AG20443 (cell line): ENCODE measurements at places on chromosomes 5 and 9.
A peak's percentile ranks its signal among the peaks of the same experiment; 100 is the strongest.

DNA sequence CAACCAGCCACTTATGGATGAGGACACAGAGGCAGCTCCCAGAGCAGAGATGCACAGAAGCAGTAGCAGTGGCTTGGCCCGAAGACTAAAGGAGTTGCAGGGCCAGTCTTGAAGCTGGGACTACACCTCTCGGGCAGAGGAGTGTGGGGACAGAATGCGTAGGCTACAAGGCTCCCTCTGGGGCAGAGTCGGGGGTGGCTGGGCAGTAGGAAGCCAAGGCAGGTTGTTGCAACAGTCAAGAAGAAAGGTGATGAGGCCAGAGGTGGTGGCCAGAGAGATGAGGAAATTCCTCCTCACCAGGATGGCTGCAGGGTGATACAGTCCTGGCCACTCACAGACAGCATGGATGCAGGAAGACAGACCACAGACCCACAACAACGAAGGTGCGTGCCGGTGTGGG is 4.9 kb upstream of the N4BP3 start:
- DNase-seq, result no peak

GRCh38 chr9:7377489-7377888 is 422.1 kb downstream of the DMAC1 start:
- no peak for DNase-seq

DNA sequence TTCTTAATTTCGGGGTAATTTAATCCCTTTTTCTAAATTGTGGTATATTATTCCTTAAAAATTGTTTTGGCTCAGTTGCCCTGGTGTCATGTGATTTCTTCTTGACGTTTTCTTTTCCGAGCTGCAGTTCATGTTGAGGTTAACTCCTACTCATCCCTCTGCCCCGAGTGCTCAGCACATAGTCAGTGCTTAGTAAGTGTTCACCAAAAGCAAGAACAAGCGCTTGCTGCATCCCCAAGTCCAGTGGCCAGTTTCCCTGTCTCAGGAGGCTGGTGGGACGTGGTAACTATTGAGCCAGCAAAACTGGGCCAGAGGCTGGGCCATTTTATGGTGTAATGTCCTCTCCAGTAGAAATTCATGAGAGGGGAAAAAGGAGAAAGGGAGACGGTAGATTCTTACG is 23.3 kb downstream of the TRIO start:
- DNase-seq, result no peak

DNA sequence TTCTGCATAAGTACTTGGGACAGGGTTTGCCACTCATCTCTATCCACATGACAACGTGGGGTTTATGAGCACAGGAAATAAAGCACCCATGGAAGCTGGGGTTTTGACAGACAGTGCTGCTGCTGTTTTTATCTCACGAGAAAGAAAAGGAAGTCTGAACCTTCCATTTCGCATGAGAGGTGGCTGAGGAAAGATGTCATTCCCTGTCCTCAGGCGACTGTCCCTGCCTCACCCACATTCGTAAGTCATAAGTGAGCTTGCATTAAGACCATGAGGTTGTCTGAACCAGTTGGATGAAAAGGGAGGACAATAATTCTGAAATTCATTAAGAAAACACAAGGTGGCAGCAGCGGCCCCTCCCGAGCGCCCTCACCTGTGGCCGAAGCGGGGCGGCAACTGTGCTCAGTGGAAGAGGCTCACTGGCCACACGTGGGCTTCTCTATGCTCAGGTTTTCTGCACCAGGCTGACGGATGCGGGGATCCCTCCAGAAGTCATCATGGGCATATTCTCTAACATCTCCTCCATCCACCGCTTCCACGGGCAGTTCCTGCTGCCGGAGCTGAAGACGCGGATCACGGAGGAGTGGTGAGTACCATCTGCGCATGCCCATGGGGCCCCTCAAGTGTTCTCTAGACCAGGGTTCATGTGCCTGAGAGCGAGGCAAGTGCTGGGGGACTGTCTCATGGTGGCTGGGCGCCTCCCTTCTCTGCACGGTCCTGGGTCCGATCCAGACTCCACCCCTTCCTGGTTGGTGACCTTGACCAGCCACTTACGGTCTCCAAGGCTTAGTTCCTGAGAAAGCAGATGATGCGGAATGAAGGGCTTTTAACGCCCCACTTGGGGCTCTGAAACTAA is 54.7 kb upstream of the SUSD3 start:
- DNase-seq, result peak; percentile 73

- no peak for DNase-seq
Measured at GRCh38 chr5:178313316-178313715, 80.7 kb upstream of the PHYKPL start.

GRCh38 chr9:6184749-6185645 is 30.6 kb upstream of the IL33 start:
- DNase-seq, result peak; percentile 62

GRCh38 chr5:64149268-64149667 is 16.4 kb upstream of the RNF180 start:
- no peak for DNase-seq

GRCh38 chr5:164175083-164175482 is 669.7 kb downstream of the MAT2B start:
- DNase-seq, result no peak

- DNase-seq, result no peak
Measured at GRCh38 chr5:135051399-135051798, 17.4 kb upstream of the PITX1 start.

DNA sequence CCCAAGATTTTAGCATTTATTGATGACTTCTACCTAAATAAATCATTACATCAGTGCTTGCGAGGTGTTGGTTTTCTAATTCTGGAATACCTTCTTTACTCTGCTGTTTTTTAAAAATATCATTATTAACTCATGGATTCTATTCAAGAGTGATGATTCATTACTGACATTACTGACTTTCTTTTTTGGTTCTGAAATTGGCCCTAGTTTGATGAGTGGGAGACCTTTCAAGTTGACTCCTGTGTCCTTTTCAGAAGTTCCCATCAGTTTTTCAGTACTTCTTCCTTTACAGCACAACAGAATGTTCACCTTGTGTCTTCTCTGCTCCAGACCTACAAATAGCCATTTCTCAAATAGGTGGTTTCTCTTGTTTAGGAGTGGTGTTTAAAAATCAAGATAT is 114.1 kb downstream of the PCSK5 start:
- DNase-seq, result no peak

DNA sequence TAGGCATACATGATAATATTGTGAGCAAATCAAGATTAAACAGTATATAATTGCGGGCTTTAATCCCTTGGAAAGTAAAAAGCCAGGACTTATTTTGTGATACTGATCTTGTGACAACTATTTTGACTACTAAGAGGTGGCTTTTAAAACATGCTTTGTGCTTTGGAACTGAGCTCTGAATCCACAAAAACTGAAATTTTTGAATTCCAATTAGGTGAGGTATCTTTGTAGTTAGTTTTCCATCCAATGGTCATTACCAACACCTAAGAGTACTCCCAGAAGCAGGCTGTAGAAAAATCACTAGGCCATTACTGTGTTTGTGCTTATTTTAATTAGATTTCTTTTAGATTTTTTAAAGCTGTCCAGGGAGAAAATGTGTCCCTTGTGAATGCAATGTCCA is 559.5 kb upstream of the WWC1 start:
- no peak for DNase-seq

DNA sequence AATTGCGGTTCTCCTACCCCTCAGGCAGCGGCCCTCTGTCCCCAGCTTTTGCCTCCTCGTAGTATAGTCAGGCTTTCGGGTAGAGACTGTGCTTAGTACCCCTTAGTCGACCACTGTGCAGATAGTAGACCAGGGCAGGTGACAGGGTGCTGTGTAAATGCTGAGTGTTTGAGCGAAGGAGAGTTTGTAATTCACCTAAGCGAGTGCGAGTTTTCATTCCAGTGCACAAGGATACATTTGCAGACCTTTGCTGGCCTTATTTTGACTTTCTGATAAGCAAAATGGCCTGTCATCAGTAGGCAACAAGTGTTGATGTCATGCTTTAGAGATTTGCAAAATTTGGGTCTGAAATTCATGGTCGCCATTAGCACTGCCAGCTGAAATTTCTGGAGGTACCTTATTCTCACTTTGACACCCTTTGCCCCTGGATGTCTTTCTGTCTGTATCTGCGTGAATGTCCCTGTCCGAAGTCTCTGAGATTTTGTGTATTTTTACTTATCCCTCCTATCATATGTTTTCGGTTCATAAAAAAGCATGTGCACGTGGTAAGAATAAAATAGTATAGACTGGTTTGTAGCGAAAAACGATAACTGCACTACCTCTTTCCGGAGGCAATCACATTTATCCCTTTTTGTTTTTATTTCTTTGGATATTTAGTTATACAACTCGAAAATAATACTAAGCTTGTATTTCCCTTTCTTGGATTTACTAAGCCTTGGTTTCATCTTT is 1.9 kb downstream of the LMNB1 start:
- no peak for DNase-seq
